IPS DF 19.7 (cell line): ENCODE measurements at places on chromosomes 16 and 17.

DNA sequence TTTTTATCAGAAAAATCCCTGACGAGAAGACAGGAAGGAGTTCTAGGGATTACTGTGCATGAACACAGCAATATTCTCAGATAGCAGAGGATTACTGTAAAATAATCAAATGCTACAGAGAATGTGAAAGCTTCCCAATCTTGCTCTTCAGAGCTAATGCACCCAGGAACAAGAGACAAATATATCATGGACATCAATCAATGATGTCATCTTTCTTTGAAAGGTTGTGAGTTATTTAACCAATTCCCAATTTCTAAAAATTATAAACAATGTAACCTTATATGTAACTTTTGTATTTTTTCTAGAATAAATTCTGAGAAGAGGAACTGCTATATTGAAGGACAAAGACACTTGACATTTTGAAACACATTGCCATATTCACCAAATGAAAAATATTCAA lies 46.5 kb downstream of the BRD7 start:
- DNase-seq: no peak

GRCh38 chr17:42118545-42118944 lies 2.6 kb downstream of the KAT2A start:
- no peak for DNase-seq

DNA sequence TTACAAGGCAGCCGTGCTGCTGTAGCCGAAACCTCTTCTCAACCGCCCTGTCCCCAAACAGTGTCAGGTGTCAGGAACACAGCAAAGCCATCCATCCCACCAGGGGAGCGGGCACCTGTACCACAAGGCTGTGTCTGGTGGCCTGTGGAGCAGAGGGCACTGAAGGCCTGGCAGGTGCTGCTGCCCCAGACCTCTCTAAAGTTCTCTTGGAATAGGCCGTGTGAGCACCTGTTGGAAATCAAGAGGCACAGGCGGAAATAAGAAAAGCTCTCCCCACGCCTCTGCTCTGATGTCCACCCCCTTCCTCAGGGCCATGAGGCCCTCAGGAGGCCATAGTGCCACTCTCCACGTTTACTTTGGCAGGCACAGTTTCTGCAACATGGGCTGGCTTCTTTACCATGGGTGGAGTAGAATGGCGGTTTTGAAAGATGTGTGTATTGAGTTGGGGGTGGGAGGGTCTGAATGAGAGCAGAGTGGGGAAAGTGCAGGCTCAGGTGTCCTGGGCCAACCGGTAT lies 99.9 kb upstream of the ZNF750 start:
- no peak for DNase-seq

DNA sequence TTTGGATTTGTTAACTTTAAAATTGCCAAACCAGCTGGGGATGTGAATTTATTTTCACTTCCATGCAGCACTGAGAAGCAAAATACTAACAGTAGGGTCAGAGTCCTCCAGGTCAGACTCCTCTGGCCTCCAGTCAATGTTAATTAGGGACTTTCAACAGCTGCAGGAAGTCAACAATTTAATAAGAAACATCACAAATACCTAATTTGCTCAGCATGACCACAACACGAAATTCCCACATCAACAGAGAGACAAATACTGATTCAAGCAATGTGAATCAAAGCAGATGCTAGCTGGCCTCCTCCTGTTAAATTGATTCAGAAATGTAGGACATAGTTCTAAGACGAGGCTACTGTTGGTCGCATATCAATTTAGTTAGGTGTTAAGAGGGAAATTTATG lies 111.7 kb downstream of the ABCA8 start:
- DNase-seq: no peak

GRCh38 chr16:11133344-11133943 lies 122.6 kb downstream of the SOCS1 start:
- DNase-seq: no peak

DNA sequence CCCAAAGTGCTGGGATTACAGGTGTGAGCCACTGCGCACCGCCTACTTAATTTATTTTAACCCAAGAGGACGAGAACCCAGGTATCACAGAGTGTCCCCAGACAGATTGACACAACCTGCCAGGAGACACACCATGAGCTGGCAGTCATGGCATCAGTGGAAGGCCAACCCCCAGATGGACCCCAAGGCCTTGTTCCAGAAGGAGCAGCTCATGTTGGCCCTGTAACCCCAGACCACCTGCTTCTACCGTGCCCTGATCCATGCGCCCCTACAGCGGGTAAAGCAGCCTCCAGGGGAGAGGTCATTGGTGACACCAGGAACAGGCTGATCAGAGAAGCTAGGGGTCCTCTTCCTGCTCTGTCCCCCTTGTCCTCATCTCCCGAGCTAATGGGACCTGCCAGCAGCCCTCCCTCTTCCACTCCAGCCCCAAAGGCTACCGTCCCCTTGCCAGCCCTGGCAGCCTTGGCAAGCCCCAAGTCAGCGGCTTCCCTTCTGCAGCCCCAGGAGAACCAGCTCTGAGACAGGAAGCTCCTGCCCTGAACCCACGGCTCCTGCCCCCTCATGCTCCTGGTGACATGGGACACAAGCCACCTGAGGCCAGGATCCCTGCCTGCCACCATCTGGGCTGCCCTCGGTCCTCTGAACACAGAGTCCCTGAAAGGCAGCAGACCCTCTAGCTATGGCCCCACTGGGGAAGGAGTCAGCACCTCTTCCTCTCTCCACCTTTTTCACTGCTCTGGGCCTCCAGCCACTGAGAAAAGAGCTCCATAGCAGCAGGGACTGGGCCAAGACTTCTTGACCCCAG lies 6.3 kb downstream of the SULT1A1 start:
- DNase-seq: no peak

DNA sequence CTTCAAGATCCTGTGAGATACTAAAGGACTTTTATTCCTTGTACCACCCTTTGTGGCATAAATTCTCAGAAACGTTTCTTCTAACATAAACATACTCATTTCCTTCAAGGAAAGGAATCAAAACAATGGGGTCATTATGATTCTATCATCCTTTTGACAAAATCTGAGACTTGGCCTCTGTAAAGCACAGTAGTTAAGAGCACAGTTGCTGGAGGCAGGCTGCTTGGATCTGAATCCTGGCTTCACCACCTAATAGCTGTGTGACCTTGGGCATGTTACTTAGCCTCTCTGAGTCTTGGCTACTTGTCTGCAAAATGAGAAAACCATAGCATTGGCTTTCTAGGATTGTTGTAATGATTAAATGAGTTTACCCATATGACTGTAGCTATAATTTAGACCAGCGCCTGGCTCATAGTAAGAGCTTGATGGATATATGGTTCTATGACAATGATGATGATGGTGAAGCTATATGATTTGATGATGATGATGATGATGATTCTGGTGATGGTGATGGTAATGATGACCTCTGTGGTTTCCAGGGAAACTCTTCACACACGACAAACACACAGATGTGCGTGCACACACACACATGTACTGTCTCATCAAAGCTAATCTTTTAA lies 6.1 kb upstream of the KRT31 start:
- DNase-seq: no peak

DNA sequence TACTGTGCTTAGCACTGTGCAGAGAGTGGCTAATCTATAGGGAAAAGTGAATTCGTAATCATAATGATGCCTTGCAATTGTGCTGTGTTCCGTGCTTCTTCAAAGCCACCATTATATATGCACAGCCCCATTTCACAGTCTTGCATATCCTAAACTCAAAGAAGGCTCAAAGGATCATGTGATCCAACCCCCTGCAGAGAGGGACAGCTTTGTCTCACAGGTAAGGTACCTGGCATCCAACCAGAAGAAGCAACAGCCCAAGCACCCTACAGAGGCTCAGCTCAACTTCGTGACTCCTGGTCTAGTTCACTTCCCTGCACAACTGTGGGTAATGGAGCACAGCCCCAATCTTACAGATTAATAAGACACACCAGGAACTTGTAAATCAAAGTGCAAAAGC lies 124.0 kb downstream of the ZNF423 start:
- DNase-seq: no peak

DNA sequence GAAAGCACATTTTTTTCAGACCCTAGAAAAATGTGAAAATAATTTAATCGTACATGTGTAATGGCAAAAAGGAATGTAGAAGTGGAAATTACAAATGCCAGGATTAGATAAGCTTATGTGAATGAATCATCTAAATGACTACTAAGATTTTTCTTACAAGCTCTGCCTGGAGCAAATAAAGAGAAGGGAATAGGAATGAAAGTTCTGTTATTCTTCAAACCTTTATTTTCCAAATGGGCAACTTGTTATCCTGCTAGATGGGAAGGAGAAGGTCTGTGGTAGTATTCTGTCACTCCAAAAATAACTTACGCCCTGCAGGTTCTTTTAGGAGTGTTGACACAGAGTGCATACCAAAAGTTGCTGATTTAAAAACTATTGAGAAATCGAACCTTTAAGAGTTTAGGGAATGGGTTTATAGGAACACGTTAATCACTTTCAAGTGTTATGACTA lies 9.7 kb downstream of the CTCF start:
- DNase-seq: no peak

- no peak for DNase-seq
Measured at GRCh38 chr16:51734220-51734619, 583.1 kb upstream of the SALL1 start.

GRCh38 chr17:67244431-67245072 lies 444 bp downstream of the HELZ start:
- DNase-seq: no peak
